ENCODE measurements at places on chromosomes 5 and 9. TPM values are rescaled to one million over a fixed set of nuclear protein-coding genes. Genes with fewer than 3 reads are reported as not detected.

DNA sequence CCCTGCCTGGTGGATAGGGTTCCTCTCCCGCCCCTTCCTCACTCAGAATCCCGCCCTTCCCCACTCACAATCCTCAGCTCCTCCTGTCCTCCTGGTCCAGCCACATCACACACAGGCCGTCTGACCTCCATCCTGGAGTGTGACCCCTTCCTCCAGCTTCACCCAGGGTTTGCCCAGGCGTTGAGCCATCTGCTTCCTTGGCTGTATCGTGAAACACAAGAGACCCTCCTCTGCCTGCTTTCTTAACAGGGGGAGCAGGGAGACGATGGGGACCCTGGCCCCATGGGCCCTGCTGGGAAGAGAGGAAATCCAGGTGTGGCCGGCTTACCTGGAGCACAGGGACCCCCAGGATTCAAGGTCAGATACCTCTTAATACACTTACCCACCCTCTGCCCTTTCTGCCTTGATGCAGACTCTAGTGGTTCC is 32.3 kb upstream of the ORM1 start:
- DNase-seq = no peak
- no peaks in the 10 kb centered on the region for H3K4me1 ChIP-seq
- no peak overlapping the region for H3K27ac ChIP-seq
- peaks cover 15% of the 10 kb centered on the region for H3K27me3 ChIP-seq
- H3K4me3 ChIP-seq = no peak overlapping the region

DNA sequence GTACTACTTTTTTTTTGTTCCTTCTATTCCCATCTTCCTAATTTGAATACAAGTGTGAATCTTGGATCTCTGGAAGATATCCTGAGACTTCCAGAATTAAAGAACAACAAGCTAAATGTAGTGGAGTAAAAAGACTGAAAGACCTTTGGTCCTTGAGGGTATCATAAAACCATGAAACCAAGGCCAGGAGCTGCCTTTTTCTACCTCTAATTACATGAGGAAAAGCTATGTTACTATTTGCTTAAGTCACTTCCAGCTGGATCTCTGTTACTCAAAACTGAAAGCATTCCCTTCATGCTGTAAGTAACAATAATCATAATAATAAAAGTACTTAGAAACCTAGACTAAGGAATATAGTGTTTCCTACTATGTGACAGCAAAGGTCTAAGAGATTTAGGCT is 649.6 kb downstream of the KCTD16 start:
- no peaks in the 10 kb centered on the region for H3K4me1 ChIP-seq
- no peaks in the 10 kb centered on the region for H3K27me3 ChIP-seq
- H3K4me3 ChIP-seq = no peak overlapping the region
- H3K36me3 ChIP-seq = no peaks in the 10 kb centered on the region

DNA sequence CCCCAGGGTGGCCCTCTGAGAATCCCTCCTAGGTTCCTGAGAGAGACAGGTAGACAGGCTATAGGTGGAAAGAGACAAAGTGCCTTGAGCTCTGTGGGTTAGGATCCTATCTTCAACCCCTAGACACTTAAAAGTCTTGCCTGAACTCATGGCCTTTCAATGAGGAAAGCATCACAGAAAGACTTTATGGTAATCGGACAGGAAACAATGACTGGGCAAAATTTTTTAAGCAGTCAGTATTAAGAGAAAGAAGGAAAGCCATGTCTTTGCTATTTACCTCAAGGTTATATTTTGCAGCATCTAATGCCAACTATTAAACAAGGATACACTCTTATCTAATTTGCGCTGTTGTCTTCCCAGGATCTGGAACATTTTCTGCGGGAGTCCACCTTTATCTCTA is 93.2 kb downstream of the PCSK1 start:
- no peak overlapping the region for H3K27ac ChIP-seq
- H3K4me3 ChIP-seq = no peak overlapping the region
- H3K27me3 ChIP-seq = peaks cover 35% of the 10 kb centered on the region
- H3K36me3 ChIP-seq = no peaks in the 10 kb centered on the region
- DNase-seq = no peak

The FCHO2 gene
- total RNA-seq = 2.1 TPM

The GMCL2 gene
- total RNA-seq = not detected
